ENCODE measurements at places on chromosomes 1 and 21.

- no peak for DNase-seq
These were observed 2.9 kb downstream of the GFI1 start for GRCh38 chr1:92483610-92484471.

- DNase-seq: no peak
These were observed 51.9 kb upstream of the CD34 start for GRCh38 chr1:207962716-207963426.

DNA sequence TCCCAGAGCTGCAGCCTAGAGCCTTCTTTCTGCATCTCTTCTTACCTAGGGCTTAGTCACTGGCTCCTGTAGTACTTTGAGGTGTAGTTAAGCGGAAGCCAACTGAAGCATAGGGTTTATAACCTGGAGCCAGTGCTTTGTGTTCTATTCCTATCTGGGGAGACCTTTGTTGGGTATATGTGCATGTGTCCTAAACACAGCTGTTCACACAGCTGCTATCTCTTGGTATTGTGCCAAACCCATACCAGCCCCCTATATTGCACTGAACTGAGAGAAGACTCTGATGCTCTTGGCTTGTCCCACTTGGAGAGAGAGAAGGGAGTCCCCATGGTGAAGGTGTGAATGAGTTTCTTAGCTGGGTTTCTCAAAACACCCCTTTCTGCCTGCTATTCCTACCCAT lies 17.2 kb upstream of the NFASC start:
- no peak for DNase-seq

GRCh38 chr1:236165238-236165981 lies 23.1 kb downstream of the GPR137B start:
- DNase-seq: no peak

DNA sequence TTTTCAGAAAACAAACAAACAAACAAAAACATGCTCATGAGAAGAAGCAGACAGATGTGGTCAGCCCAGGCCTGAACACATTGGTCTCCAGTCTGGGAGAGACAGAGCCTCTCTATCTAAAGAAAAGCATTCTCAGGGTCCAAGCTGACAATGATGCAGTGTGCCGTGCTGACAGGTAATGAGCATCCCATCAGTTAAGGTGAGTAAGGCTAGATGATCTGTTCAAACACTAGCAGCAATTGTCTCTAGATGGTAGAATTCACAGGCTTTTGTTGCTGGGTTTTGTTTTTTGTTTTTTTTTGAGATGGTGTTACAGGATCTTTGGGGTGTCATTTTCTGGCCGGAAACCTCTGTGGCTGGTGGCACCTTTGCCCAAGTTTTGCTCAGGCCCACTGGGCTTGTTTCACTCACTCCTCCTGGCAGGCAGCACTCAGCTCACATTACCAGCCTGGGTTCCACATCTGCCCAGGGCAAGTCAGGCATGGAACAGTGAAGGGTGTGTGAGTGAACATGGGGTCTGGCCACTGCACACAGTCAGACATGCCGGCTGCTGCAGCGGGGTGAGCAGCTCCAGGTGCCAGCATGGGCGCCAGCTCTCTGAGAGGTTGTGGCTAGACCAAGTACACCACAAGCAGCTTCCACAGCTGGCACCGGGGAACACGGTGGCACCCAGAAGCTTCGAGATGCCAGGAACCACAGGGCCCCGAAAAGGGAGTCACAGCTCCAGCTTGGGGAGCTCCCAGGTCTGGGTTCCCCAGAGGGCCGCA lies 2.5 kb upstream of the C1QA start:
- no peak for DNase-seq

DNA sequence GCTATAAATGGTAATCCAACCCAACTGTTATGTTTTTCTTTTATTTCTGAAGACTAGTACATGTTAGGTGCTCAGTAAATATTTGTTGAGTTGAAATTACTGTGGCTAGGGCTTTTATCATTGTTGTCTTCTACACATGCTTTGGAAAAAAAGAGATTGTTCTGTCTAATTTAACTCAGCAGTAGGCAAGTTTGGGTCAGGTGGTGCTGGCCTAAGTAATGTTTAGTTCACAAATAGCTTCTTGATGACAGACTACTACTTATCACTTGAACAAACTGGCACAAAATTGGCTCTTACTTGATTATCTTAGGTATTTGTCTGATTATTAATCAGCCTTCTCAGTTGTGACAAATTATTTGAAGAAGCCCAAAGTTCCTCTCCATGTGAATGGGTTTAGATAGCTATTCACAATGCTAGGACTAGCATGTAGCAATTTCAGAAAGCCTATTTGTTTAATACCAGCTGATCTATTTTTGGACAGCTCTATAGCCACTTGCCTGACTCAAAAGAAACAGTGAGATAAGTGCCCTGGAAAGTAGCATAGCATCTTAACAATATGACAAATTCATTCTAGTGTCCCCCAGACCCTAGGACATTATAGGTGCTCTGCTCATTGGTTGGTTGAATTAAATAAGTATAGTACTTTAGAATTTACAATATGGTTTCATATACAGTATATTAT lies 32.6 kb downstream of the TMEM200B start:
- no peak for DNase-seq

DNA sequence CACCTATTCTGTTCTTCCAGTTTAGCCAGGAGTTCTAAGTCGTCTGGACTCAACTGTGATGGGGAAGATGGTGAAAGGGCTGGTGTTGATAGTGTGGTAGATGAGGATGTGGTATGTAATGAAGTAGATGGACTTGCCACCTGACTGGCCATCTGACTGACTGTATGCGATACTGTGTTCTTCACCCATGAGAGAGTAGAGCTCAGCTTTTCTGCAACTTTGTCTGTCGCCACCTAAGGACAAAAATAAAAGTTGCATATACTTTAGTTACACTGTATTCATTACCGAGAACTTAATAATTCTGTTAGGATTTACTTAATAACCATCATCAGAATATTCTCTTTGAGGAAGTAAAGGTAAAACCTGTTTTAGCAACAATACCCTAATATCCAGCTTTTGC lies 48.5 kb downstream of the EVI5 start:
- no peak for DNase-seq

DNA sequence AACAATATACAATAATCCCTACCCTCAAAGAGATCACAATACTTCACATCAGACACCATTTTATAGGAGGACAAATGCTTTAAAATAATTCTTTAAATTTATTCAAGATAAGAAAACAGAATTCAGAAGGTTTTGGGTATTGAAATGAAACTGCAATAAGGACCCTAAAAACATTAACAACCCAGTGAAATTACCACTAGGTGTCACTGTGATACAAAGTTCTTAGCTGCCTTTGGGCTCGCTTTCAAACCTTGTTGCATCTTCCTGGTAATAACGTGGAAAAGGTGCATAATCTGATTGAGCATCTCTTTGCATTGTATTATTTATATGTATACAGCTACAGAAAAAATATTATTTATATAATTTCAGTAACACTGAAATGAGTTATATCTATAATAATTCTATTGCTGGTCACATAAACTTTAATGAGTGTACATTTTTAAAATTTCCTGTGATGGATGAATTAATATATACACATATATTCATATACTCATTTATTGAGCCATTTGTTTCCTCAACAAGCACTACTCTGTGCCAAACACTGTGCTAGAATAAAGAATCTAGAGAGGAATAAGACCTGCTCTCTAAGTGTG lies 185.2 kb downstream of the FAF1 start:
- DNase-seq: peak; percentile 46

DNA sequence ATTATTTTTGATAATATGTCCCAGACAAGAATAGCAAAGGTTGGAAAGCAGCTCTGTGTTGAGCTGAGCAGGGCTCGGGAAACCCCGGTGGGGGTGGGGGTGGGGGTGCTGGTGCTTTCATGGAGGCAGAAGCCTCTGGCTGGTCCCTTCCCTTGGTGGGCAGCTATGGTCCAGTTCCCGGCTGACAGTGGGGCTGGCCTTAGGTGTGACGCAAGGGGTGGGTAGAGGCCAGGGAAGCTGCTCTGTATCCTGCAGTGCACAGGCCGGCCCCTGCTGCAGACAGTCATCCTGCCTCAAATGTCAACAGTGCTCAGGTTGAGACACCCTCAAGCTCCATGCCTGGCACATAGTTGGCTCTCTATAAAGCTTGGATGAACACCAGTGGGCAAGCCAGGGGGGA lies 8.9 kb downstream of the ACTL8 start:
- DNase-seq: no peak

DNA sequence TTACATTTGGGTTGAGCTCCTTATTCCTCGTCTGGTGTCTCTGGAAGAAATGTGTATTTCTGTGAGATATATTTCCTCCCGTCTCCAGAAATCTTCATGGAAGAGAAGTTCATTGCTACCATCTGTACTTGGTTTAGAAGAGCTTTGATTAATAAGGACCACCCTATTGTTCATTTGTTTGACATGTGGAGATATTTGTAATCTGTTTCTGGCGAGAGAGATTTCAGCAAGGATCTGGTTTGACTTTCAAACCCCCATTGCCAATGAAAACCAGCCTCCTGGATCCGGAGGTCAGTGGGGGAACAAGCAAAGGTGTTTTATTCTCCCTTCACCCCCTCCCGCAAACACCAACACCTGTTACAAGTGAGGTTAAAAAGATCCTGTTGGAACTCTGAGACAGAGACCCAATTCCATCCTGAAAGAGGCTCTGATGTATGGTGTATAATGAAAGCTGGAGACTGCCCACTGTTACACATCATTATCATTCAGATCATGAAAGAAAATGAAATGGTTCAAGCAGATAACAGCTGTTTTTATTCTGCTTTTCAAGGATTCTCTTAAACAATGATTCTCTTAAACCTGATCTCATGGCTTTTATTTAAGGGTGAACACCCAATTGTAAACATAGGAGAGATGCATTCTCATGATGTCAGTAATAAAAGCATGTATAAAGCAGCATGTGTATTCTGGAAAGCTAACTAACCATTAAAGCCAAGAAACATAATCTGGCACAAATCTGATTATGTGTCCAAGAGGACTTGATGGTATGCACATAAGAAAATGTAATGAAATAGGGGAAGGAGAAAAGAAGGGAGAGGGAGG lies 393.5 kb upstream of the ADGRL2 start:
- DNase-seq: no peak

DNA sequence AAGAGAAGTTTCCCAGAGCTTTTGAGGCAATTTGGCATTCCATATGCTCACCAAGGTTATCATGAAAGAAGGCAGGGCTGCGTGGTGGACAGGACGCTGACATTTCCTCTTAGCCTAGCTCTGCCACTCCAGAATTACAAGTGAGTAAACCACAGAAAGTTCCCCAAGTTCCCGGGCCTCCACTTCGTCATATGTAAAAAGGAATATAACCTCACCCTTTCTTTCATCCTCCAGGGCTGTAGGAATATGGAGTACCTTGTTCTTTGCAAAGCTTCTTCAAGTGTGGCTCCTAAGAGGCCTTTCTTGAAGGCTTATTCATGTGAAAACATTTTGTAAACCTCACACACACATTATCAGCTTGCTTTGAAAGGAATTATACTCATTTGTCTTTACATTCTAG lies 210.2 kb downstream of the GREM2 start:
- no peak for DNase-seq

DNA sequence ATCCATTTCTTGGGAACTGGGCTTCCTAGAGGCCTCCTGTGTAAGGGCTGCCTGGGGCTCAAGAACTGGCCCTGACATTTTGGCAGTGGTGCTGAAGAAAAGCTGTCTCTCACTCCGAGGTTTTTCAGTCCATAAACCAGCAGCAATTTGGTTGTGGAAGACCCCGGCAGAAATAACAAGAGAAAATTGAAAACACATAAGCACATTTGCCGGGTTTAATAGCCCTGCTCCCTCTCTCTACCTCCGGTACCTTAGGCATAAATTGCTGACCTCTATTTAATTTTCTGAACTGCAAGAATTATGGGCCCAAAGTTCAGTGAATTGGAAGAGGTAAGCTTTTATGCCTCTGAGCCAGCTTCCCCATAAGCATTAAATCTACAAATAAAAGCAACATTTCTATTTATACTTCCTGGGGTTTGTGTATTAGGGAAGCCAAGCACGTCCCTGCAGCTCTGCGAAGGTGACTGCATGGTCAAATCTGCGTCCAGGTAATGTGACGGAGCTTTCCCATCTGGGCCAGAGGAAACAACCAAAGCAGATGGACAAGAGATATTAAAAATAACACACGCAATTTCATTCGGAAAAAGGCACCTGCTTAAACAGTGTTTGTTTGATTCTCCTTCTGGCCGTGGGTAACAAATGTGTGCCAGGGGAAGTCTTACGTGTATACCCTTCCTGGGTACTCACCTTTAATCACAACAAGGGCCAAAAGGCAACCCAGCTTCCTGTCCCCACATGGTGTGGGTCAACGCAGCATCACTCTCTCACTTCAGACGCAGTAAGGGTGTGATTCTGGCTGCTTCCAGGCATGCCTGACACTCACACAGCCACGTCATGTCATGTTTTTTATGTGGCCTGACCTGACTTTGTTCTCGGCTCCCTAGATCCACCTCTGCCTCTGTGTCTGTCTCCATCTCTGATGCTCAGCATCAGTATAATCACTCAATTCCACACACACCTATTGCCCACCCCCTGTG lies 69.2 kb downstream of the PAPPA2 start:
- no peak for DNase-seq

- peak; percentile 72 for DNase-seq
These were observed 1.1 kb downstream of the EEIG2 start for GRCh38 chr1:108560874-108561459.

DNA sequence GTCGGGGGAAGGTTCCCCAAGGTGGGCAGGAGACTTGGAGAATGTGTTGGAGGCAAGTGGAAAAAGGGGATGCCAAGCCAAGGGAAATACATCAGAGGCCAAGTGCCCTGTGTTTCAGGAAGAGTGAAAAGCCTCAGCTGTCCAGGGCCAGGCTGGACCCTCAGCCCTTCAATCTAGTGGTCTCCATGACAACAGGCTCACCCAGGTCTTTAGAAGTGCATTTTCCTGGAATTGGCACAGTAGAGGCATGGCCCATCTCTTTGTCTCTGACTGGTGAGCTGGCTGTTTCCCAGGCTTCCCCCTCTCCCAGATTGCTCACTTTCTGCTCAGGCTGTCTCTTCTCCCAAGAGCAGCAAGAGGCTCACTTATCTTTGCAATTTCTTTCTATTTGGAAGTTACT lies 10.4 kb upstream of the RHBG start:
- no peak for DNase-seq

- DNase-seq: no peak
These were observed 17.9 kb upstream of the PWP2 start for GRCh38 chr21:44089001-44089911.

DNA sequence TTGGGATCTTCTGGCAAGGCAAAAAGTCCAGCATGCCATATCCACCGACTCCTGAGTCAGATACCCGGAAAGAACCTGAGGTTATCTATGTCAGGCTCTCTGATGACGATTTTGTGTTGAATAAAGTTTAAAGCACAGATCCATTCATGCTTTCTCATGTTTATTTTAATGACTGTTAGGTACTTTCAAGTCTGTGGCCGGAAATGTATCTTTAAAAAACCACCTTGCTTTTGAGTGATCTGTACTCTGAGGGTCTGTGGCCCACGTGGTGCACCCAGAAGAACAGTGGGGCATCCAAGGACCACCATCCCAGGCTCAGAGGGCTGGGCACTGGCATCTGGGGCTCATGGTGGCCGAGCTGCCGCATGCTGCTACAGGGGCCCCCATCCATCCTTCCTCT lies 30.1 kb upstream of the VASH2 start:
- no peak for DNase-seq

- DNase-seq: no peak
These were observed 69.4 kb downstream of the PUM1 start for GRCh38 chr1:30995990-30996612.

GRCh38 chr1:247857069-247857984 lies at the start of gene TRIM58:
TSS of gene TRIM58 (plus strand) at chr1:247857187. CDS start at chr1:247857247, 60 bp downstream.
- DNase-seq: peak; percentile 90

- no peak for DNase-seq
These were observed 156.0 kb upstream of the JUN start for GRCh38 chr1:58939666-58940370.

GRCh38 chr1:161726473-161727255 lies 5.3 kb downstream of the FCRLB start:
- peak; percentile 82 for DNase-seq

GRCh38 chr1:117336088-117336817 lies 31.0 kb upstream of the MAN1A2 start:
- no peak for DNase-seq

Measured in LoVo (cell line).